ENCODE measurements at places on chromosomes 2 and 18. TPM values are rescaled to one million over a fixed set of nuclear protein-coding genes. Genes with fewer than 3 reads are reported as not detected.

CDKL4 gene
- total RNA-seq: 0.71 TPM

CIB4 gene
- 0.51 TPM for total RNA-seq

C2orf81 gene
- total RNA-seq: 1.2 TPM

FOXD4L1 gene
- 0.08 TPM for total RNA-seq

DYNAP gene
- total RNA-seq: not detected

CASP10 gene
- 9.3 TPM for total RNA-seq

CLEC4F gene
- total RNA-seq: not detected

DNA sequence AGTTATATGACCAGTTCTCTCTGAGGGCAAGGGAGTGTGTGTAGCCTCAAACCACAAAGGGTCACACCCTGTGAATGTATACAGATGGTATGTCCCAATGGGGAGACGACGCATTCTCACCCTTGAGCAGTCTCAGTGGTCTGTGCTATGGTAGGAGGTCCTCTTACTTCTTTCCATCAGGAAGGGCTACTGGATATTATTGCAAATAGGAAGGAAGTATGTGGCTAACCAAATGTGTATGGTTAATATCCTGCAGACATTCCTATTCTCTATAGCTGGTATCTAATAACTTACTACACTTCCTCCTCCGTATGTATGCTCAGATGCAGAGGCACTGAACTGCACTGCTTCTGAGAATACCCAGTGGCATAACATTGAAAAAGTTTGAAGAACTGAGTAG lies 306.7 kb upstream of the CCDC68 start:
- no peak for DNase-seq

GRCh38 chr2:133415210-133415876 lies 152.9 kb downstream of the NCKAP5 start:
- no peak for DNase-seq

DNA sequence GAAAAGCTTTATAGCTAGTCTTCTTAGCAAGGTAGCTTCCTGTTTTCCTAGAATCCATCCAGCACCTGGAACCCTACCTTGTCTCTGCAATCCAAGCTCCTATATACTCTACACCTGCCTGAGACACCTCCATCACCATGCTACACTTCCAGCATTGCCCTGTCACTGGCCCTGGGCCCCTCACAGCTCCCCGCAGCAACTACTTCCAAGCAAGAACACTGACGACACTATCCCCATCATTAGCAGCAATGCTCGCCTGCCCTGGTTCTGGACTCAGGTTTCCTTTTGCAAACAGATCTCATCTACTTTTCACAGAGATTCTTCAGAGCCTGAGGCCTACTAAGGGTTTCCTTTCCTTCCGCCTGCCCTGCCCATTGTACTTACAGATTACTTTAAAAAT lies 121.1 kb downstream of the DTNB start:
- DNase-seq: no peak

DNA sequence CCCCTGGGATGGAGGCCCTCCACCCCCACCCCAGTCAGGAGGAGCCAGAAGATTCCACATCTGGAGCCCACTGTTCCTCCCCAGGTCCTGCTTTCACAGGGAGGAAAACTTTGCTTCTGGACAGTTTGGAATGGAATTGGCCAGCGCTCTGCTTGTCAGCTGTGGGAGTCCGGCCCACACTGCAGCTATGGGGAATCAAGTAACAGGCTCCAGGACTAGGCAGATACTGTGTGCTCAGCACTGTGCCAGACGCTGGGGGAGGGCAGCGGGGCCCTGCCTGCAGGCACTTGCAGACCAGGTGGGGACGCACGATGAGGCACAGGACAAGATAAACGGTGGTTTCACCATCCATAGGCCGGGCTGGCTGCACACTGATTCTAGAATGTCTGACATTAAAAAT lies 114.0 kb downstream of the STPG4 start:
- DNase-seq: no peak

DNA sequence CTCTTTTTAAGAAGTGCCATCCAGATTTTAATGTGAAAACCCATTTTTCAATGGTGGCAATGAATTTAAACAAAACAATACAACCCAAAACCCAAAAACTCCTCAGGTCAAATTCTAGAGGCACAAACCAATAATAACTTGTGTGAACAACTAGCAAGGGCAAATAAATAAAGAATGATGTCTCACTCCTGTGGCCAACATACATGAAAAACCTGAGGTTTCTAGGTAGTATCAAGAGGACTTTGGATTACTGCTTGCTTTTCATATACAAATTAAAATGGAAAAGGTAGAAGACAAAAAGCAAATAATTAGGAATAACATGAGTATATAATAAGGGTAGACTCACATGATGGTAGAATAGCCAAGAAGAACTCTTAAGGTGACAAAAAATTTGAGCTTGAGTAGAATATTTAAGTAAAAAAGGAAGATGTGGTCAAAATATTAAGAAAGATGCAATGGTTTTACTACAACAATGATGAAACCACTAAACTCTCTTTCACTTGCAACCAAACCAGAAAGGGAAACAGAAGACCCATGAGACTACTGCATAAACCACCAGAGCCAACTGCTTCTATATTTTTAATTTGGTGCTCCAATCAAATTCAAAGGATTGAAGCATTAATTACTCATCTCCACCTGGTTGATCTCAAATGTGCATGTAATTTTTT lies 53.5 kb downstream of the DARS1 start:
- no peak for DNase-seq

GRCh38 chr2:45857275-45857609 lies 205.8 kb downstream of the PRKCE start:
- no peak for DNase-seq

GRCh38 chr2:173952267-173953046 lies 12.7 kb downstream of the SP3 start:
- no peak for DNase-seq

DNA sequence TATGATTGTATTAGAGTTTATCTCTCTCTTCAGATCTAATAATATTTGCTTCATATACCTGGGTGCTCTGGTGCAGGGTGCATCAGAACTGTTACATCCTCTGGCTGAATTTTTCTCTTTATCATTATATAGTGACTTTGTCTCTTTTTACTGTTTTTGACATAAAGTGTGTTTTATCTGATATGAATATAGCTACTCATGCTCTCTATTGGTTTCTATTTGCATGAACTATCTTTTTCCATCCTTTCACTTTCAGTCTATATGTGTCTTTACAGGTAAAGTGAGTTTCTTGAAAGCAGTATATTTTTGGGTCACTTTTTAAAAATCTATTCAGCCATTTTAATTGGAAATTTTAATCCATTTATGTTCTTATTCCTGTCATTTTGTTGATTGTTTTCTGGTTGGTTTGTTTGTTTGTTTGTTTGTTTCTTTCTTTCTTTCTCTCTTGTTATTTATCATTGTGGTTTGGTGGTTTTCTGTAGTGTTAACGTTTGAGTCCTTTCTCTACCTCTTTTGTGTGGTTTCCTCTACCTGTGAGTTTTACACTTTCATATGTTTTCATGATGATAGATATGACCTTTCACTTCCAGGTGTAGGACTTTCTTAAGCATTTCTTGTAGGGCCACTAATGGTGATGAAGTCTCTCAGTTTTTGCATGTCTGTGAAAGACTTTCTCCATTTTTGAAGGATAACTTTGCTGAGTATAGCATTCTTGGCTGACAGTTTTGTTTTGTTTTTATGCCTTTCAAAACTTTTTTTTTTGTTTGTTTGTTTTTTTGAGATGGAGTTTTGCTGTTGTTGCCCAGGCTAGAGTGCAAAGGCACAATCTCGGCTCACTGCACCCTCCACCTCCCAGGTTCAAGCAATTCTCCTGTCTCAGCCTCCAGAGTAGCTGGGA lies 54.9 kb downstream of the CCNT2 start:
- DNase-seq: no peak

- no peak for DNase-seq
Observed at GRCh38 chr2:137437386-137437785, 526.9 kb upstream of the HNMT start.

GRCh38 chr2:86383844-86384243 lies 46.4 kb upstream of the REEP1 start:
- no peak for DNase-seq

GRCh38 chr2:15471606-15472005 lies 89.5 kb downstream of the NBAS start:
- no peak for DNase-seq

DNA sequence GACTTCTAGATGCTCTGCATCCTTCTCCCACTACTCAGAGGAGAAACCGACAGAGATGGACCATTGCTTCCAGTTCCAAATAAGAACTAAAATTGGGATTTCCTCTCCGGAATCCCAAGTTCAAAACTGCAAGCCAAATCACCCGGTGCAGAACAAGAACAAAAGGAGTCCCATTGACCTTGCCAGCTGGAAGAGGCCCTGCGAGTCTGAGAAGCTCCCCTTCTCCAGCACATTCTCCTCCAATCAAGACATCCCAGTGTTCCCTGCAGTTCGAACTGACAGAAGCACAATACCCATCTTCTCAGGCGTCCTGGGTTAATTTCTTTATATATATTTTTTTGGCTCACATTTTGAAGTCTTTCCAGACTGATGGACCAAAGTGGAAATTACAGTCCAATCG lies 195.3 kb upstream of the MEIS1 start:
- no peak for DNase-seq

DNA sequence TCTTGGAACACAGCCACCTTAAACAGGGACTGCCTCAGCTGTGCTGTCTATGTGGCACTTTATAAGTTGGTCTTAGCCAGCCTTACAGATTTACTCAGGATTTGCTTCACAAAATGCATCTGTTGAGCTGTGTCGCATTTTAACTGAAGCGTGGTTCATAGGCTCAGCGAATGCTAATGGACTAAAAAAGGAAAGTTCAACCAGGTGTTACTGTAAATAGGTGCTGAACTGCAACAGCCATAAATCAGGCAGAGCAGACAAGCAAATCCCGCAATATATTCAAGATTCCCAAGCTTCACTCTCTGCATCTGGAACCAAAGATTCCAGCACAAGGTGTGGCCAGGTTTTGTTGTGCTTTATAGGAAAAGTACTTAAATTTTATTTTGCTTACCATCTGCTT lies 130.0 kb downstream of the EPHA4 start:
- DNase-seq: no peak

DNA sequence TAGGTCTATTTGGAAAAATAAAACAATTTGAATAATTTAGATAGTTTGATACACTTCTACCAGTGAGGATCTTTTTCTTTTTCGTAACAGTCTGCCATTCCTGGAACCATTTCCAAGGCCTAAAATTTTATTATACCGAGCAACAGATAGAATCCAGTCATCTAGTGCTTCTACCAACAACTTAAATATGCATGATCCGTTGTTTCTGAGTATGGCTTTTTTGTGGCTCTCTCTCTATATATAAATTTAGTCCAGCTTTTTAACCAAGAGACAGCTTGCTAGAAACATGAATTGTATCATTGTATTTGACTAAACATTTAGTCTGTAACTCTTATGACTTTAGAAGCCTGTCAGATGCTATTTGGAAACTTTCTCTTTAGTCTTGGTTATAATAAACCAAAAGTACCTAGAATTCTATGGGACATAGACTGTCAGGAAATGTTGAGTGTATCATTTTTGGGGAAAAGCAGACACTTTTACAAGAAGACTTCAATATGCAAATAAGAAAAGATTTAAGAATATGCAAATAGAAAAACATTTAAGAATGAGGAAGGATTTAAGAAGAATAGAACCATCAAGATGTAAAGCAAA lies 161.4 kb downstream of the ZEB2 start:
- DNase-seq: no peak

DNA sequence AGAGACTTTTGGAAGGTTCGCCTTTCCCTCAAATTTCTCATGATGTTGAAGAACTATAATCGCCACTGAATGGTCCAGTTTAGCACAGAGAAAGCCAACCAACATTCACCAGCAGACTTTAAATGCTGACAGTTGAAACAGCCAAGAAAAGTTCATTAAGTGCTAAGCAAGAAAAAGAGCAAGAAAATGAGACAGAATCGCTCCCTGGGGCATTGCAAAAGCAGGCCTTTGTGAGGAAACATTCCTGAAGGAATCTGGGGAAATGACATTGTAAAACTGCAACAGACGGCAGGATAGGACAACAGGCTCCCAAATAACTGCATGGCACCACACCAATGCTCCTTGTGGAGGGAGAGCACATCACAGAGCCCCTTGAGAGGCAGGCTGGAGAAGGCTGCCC lies 269.3 kb upstream of the ID2 start:
- no peak for DNase-seq

DNA sequence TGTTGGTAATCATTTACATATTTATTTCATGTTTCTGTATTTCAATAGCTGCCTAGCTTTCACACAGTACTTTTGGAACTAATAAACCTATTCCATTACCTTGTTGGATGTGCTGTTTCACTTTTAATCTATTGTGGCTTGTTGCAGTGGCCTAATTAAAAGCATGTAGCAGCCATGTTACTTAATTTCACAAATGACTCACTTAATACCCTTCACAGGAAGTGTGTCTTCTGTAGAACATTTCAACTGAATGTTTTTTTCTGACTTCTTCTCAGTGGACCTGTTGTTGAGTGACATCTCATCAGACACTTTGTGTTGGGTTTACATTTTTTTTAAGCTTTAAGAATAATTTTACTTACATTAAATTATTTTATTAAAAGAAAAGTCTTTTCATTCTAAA lies 260.5 kb upstream of the THUMPD2 start:
- no peak for DNase-seq

GRCh38 chr2:128879161-128879560 lies 560.5 kb upstream of the HS6ST1 start:
- no peak for DNase-seq

DNA sequence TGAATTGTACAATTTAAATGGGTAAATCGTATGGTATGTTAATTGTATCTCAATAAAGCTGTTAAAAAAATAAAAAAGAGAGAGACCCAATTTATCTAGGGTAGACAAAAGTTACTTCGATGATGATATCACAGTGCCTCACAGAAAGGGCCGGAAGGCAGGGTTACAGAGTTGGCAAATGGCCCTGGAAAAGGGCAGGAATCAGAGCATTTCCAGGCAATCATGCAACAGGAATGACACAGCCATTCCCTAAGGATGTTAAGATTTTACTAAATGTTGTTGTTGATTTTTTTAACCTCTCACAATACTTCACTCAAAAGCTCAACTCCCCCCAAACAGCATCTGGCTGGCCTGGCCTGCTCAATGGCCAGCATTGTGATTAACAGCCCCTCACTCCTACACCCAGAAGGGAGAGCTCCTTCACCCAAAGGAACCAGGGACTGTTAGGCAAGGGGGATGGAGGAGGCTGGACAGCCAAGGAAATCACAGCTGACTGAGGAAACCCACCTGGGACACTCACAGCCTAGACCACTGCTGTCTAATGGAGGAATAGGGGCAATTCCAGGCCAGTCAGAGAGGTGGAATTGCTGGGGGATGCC lies 7.7 kb upstream of the SP100 start:
- DNase-seq: no peak

DNA sequence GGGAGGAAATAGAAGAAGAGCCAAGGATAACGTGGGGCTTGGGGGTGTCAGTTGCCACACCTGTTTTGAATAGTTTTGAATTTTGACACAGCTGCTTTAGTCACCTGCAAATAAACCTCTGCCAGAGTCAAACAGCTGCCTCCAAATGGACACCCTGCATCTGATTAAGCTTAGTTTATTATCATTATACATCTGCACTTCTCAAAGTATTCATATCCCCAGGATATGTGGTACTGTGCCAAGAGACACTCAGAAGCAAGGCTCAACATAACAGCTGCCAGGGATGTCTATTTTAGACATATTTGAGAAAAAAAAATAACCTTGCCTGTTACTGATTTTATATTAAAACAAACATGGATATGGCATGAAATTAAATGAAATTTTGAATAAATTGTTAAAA lies 122.5 kb upstream of the WDR75 start:
- DNase-seq: no peak

GRCh38 chr2:201715459-201715858 lies 17.0 kb upstream of the MPP4 start:
- peak; percentile 82 for DNase-seq
